Suppressor macrophage (primary cell): ENCODE measurements at places on chromosomes 1 and 21.
A peak's percentile ranks its signal among the peaks of the same experiment; 100 is the strongest.

DNA sequence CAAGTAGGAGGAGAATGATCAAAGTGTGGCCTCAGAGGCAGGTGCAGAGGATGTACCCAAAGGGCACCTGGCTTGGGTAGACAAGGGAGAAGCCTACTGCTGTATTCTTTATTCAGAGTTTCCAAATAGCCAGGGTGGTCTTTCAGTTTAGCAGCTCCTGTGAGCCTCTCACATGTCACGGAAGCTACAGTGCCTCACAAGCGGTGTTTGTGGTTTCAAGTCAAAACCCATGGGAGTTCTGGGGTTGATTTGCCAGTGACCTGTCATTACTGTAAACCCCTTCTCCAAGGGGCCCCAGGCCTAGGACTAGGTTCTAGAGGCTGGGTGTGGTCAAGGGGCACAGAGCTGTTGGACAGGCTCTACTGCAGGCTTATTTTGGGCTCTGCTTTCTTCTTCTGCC, 10.2 kb upstream of the IL10 start:
- no peak for DNase-seq

GRCh38 chr1:114756009-114756892, 1.5 kb downstream of the CSDE1 start:
- no peak for DNase-seq

DNA sequence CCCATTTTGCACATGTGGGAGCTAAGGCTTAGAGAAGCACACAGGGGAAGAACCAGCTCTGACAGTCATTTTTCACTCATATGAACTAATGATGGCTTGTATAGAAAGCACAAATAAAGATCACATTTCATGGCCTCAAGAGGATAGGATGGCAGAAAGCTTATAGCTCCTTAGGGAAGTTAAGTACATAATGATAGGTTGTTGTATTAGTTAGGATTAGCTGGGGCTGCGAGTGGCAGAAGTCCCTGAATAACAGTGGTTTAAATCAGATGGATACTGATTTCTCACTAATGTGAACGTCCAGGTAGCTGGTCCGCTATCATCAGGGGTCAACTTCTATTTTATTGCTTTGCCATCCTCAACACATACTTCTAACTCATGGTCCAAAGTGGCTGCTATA, 284.0 kb downstream of the RPS6KC1 start:
- no peak for DNase-seq

- DNase-seq: peak; percentile 76
Observed at GRCh38 chr1:93878501-93878888, 511 bp downstream of the DNTTIP2 start.

DNA sequence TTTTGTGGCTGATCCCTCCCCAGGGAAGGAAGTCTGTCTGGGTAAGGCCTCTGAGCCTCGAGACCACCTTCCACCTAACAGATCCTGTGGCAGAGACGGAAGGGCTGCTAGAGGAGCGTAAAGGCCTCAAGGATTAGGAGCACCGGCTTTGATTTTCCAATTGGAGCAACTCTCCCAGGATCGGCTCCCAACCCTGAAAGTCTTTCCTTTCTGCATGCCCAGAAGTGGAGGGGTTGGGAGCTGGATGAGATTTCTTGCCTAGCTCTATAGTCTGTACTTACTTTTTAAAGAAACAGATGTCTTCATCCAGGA, 41.4 kb downstream of the ELK4 start:
- DNase-seq: no peak

GRCh38 chr1:54158071-54158470, 5.3 kb upstream of the CDCP2 start:
- no peak for DNase-seq

GRCh38 chr1:83860490-83861221, 138.3 kb downstream of the TTLL7 start:
- DNase-seq: peak; percentile 71

DNA sequence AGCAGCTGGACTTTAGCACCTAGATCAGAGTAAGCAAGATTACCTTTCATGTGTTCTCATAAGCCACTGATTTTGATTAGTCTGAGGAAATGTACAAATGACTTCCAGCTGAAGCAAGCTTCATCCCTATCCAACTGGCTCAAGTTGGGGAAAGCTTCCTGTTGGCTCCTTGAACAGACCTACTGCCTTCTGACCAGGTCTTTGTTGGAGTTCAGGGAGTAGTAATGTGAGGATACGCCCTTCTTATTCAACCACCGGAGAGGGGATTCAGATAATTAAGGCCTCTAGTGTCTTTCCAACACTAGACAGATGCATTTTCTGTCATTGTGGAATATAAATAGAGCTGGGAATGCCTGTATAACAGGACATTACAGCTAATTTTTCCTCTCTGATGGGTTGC, 268.9 kb downstream of the TGFB2 start:
- no peak for DNase-seq

- DNase-seq: no peak
Observed at GRCh38 chr1:214923278-214923915, 159.1 kb upstream of the KCNK2 start.

GRCh38 chr1:1122078-1122811, 6.4 kb upstream of the C1orf159 start:
- DNase-seq: peak; percentile 82

- peak; percentile 17 for DNase-seq
Observed at GRCh38 chr1:15287035-15287979, 40.3 kb downstream of the FHAD1 start.

DNA sequence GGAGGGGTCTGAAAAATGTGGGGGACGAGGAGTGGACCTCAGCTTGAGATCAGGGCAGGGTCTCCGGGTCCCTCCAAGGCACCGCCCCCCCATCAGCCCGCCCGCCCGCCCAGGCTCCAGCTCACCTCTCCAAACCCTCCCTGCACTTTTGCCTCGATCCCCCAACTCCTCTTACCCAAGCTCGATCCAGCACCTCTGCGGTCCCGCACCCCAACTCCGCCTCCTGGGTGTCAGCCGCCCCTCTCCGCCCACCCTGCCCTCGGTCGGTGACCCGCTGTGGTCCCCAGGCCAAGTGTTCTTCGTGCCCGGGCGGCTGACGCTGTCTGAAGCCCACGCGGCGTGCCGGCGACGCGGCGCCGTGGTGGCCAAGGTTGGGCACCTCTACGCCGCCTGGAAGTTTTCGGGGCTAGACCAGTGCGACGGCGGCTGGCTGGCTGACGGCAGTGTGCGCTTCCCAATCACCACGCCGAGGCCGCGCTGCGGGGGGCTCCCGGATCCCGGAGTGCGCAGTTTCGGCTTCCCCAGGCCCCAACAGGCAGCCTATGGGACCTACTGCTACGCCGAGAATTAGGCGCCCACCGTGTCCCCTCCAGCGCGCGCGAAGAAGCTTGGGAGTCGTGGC, 5.7 kb downstream of the HAPLN2 start:
- DNase-seq: no peak

DNA sequence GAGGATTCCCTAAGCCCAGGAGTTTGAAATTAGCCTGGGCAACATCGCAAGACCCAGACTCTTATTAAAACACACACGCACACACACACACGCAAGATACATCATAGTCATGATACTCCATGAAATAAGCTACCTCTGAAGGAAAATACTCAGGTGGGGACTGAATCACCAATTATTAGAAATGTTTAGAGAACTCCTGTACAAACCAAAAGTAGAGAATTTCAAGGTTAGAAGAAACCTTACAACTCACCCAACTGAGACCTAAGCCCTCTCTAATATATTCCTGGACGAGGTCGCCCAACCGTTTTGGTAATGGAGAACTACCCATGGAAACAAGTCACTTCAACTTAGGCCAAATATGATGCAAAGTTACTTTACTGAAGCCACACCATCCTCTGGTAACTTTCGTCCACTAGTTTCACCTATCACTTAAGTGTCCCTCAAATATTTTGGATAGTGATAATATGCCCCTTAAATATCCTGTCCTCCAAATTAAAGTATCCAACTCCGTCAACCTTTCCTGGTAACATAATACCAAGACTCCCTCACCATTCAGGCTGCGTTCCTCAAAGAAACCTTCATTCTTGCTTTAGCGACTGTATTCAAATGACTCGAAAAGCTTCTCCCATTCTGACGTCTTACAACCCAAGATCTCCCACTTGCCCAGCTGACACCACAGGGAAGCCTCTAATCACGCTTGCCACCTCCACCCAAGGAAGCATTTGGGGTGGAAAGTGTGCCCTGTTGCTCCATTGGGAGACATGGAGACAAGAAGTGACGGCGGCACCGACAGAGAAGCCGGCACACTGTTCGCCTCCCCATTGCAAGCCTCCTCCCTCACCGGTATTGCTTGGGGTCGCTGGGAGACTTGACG, 856 bp downstream of the NRDC start:
- DNase-seq: peak; percentile 83

GRCh38 chr1:37890378-37891014, 31.1 kb upstream of the MTF1 start:
- DNase-seq: peak; percentile 70

- peak; percentile 39 for DNase-seq
Observed at GRCh38 chr1:155082301-155083051, 3.8 kb downstream of the EFNA3 start.

- no peak for DNase-seq
Observed at GRCh38 chr1:189313488-189313887, 1164.2 kb downstream of the BRINP3 start.

- no peak for DNase-seq
Observed at GRCh38 chr1:150576794-150577556, 2.4 kb downstream of the MCL1 start.

GRCh38 chr1:224507771-224508523, 73.3 kb upstream of the WDR26 start:
- DNase-seq: no peak

DNA sequence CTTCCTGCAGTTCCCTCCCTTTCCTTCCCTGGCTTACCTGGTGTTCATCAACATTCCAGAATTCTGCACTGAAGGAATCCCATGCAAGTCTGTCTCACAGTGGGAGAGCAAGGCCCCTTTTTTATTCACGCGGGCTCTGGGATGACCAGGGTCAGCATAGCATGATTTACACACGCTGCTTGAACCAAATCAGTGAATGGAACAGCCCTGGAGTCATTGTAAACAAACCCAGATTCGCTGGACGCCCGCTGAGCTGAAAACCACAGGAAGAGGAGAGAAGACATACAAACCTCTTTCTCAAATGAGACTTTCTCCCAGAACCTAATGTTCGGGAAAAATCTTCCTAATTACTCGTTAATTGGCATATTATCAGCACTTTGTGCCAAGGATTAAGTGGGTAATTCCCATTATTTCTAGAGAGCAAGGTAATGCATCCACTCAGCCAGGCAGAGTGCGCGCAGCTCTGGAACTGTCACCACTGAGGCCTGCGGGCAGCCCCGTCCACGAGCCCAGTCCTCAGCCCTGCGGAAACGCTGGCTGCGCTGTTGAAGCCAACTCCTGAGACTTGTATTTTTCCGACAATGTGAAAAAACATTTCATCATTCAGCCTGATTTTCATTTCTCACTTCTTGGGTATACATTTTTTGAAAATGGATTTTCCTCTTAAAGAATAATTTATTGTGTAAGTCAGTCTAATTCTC, 140.0 kb downstream of the ETS2 start:
- no peak for DNase-seq

DNA sequence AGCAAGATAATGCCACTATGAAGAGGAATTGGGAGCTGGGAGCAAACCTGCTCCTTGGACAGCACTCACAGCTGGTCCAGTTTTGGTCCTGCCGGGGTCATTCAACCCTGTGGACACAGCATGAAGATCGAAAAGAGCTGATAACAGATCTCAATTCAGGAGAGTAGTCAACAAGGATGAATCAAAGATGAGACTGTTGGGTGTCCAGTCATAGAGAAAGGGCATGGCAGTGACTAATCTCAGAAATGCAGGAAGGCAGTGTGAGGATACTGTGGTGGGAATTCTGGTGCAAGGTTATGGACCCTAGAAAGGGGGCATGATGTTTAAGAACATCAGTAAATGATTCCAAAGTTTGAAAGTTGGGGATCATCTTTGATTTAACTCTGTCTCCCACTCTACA, 261.4 kb upstream of the ZP4 start:
- no peak for DNase-seq

DNA sequence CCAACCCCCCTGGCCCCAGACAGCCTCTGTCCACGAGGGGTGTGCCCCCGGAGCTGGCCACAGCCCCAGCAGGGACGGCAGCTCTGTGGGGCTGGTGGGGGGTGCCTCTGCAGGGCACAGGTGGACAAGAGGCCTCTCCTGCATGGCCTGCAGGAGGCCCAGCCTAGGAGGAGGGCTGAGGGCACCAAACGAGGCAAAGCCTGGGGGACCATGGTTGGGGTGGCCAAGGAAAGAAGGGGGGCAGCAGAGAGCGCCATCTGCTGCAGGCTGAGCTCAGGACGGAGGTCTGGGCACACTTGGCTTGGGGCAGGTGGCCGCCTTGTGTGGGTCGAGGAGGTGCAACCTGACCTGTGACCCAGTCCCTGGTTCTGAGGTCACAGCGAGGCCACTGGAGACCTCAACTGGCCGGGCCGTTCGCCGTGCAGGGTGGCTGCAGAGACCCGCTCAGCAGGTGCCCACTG, 27.3 kb downstream of the RRP1 start:
- DNase-seq: no peak

DNA sequence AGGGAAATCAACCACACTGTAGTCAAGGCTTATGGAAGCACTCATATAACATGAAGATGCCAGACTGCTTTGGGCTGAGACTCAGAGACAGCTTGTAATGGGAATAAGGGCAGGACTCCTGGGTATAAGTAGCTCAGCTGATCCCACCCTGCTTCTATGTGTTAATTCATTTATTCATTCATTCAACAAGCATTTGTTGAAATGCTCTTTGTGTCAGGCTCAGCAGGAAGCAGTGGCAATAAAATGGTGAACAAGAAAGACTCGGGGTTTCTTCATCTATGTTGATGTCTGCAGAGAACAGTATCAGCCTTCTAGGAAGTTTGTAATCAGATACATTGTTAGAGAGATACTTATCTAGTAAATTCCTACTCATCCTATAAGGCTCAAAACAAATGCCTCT, 145.5 kb upstream of the DMRTA2 start:
- no peak for DNase-seq

- DNase-seq: peak; percentile 92
Observed at GRCh38 chr1:33460947-33461629, 11.4 kb upstream of the ZSCAN20 start.

- DNase-seq: no peak
Observed at GRCh38 chr1:147560765-147561471, 19.6 kb downstream of the BCL9 start.

DNA sequence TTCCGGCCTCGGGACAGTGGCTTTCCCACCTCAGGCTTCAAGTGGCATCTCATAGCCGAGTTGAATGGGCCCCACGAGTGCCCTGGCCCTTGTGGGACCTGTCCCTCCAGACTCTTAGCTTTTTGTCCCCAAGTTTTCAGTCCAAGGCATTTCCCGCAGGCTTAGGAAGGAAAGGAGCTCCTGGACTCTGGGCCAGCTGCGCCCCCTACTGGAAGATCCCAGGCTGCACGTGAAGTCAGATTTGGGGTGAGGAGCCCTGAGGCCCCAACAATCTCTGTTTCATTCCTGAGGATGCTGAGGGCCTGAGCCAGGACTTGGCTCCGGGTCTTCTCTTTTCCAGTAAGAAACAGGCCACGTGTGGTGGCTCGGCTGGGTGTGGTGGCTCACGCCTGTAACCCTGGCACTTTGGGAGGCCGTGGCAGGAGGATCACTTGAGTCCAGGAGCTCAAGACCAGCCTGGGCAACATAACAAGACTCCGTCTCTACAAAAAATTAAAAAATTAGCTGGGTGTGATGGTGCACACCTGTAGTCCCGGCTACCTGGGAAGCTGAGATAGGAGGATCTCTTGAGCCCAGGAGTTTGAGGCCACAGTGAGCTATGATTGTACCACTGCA, 67.4 kb downstream of the ARHGEF10L start:
- DNase-seq: peak; percentile 90

GRCh38 chr21:28393279-28393678, 599.4 kb downstream of the LTN1 start:
- DNase-seq: no peak

- peak; percentile 23 for DNase-seq
Observed at GRCh38 chr1:234760303-234760723, 150.3 kb upstream of the IRF2BP2 start.
